ENCODE measurements at places on chromosomes 13 and 19.

- no peak for DNase-seq
These were observed 84.5 kb downstream of the EFNB2 start for GRCh38 chr13:106450991-106451390.

GRCh38 chr19:9381361-9381785, 18.6 kb downstream of the ZNF177 start:
- DNase-seq, result no peak

GRCh38 chr19:40521276-40521675, 54.5 kb downstream of the SPTBN4 start:
- no peak for DNase-seq

GRCh38 chr19:52990759-52991418, 22.8 kb upstream of the ERVV-1 start:
- DNase-seq, result no peak

Data from aorta (tissue), 5 donors.